Left cardiac atrium (tissue), 4 donors: ENCODE measurements at places on chromosomes 6 and 20. TPM values are rescaled to one million over a fixed set of nuclear protein-coding genes. Genes with fewer than 3 reads are reported as not detected.

DNA sequence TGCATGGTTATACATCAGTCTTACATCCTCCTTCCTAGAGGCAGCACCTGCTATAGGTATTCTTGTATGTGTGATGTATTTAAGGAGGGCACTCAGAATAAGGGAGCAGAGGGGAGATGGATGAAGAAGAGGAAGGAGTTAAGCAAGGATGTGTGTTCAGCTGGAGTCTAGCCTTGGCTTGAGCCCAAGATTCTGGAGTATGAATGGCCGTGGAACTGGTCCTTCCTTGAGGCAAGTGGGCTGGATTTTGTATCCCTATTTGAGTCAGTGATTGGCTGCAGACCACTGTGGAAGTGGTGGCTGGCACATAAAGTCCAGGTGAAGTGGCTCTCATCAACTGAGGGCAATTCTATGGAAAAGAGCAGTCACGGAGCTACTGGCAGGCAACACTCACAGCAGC is 112.0 kb upstream of the RNF24 start:
- no peak for DNase-seq

GRCh38 chr6:6494677-6495076 is 93.8 kb upstream of the LY86 start:
- DNase-seq = peak; percentile 62

- no peak for DNase-seq
Measured at GRCh38 chr6:78713564-78713963, 153.8 kb upstream of the IRAK1BP1 start.

- no peak for DNase-seq
Measured at GRCh38 chr6:148265054-148265453, 77.6 kb upstream of the SASH1 start.

GRCh38 chr6:107550241-107550840 is 60.4 kb downstream of the SOBP start:
- DNase-seq = no peak

DNA sequence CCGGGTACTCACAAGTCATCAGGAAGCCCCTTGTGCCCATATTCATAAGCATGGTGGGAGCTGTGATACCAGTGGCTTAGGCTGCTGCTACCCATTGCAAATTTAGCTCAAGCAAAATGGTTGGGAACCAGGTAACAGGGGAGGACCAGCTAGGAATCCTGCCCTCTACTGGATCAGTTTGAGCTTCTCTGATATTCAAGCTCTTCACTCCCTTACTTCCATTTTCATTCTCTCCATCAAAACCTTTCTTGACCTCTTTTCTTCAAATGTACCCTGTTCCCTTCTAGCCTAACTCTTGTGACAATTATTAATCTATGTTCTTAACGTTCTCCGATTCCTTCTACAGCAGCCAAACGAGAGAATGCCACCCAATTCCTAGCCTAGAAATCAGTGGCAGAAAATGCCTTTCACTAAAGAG is 9.7 kb downstream of the NOL7 start:
- DNase-seq = no peak

DNA sequence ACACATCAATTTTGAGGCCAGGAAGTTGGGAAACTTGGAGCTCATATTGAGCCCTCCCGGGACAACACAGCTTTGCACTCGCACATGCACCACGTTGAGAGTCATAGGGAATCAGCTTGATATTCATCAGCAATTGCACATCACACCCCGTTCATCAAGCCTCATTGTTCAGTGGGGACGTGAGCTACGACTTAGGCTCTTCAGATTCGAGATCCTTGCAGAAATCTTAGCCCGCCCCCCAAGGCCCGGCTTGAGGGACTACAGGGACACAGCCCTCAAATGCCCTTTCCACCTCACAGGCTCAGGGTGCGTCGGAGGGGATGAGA is 93.0 kb upstream of the MAFB start:
- no peak for DNase-seq

GRCh38 chr6:67345946-67346345 is 1289.1 kb upstream of the ADGRB3 start:
- DNase-seq = no peak

GRCh38 chr6:95431637-95432228 is 145.6 kb upstream of the MANEA start:
- DNase-seq = peak; percentile 22

DNA sequence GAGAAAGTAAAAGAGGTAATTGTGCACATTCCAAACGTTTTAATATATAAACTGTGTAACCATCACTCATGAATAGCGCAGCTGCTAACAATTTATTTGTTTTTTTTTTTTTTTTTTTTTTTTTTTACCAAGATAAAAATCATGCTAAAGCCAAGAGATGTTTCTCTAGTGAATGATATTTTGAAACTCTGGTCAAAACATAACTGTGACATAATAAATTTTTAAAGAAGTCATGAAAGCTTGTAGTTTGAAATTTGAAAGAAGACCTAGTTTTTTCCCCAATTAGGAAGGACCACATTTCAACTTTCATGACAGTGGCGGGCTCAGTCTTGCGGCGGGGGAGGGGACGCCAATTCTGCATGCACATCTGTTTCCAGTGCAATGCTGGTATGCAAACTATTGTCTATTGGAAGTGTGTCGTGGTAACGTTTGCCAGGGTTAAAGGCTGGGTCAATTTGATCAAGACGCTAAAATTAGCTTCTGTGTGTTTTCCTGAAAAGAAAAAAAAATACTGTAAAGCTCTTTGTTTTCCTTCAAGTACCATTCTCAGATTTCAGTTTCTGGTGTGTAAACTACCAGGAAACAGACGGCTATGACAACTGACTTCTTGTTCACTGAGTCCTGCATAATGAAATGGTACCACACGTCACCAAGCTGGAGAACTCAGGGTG is 211.9 kb downstream of the FOXC1 start:
- DNase-seq = no peak

DNA sequence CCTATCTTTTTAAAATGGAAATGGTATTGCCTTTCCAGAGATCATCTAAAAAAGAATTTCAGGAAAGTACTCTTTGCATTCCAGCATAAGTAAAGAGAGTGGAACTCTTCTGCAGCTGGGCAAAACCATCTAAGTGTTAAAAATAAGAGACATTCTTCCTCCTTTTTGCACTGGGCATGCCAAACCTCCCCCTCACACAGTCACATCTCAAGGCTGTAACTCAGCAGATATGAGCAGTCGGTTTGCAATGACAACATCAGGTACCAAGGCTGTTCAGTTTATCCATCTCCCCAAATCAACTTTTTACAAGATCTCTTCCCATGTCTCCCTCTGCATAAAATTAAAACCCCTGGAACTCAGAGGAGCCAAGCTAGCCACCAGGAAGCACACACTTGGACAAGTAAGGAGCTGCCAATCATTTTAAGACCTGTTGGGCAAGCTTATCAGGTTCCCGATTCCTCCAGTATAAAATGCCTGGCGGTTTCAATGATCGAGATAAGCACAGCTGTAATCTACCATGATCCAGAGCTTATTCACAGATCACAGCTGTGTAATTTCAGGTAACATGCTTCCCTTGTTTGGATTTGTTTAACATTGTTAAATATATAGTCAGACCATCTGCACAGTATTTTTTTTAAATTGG is 23.2 kb downstream of the ID4 start:
- DNase-seq = no peak

The STX11 gene
- total RNA-seq = 11.3 TPM

The NRM gene
- 6.3 TPM for total RNA-seq
